Activated effector memory CD4-positive, alpha-beta T cell treated with anti-CD3 and anti-CD28 coated beads, Interleukin-2, amount 50 U/mL, for 16 hours (primary cell): ENCODE measurements at places on chromosomes 11 and 22.

- DNase-seq: no peak
Observed at GRCh38 chr22:26482161-26482560, 1.4 kb downstream of the HPS4 start.

DNA sequence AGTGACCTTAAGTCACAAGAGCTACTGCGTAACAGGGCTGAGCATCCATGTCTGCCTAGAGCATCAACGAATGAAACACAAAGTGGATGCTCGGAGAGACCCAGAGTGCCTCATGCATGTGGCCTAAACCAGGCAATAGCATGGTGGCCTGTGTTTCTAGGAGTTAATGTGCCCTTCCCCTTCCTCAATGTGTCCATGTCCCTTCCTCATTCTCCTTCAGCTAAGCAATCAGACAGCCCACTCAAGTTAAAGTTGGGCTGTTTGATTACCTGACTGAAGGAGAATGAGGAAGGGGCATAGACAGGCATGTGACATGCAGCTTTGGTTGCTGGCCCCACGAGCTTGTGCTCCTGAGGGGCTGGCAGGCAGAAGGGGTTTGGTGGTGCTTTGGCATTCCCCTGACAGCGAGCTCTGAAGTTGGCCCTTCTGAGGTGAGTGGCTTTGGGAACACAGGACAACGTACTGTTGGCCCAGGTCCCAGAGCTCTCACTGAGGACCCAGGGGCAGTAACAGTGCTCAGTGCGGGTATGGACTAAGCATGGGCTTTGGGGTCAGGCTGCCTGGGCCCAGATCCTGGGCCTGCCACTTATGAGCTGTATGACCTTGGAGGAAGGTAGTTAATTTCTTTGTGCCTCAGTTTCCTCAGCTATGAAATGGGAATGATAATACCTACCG is 46.7 kb downstream of the IRAG1 start:
- DNase-seq: no peak

- DNase-seq: no peak
Observed at GRCh38 chr22:28139961-28140360, 220.9 kb upstream of the PITPNB start.

- DNase-seq: no peak
Observed at GRCh38 chr11:132982772-132983640, 549.3 kb downstream of the OPCML start.

GRCh38 chr22:38272373-38273134 is at the start of gene TMEM184B:
Gene TMEM184B, minus strand, starts transcription at chr22:38273010. Its CDS starts 25,049 bp downstream, at chr22:38247961.
- peak; percentile 93 for DNase-seq

DNA sequence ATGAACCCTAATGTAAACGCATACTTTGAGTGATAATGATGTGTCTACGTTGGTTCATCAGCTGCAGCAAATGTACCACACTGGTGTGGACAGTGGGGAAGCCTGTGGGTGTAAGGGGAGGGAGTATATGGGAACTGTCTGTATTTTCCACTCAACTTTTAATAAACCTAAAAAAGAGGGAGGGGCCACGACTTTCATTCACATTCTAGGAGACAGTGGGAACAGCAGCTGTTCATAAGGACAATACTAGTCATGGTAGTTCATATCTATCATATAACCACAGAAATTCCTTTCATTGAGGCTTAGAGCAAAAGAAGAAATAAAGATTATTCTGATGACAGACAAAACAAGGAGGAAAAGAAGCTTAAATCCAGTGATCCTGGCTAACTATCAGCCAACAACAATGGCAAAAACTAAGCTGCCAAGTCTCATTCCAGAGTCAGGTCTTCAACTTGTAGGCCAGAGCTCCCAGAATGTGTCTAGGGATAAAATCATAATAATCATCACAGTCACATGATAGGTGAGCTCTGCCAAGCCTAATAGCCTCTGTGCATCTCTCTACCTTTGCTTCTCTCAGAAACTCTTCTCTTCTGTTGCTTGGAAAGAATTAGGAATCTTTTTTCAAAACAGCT is 59.4 kb upstream of the CHRM4 start:
- no peak for DNase-seq

DNA sequence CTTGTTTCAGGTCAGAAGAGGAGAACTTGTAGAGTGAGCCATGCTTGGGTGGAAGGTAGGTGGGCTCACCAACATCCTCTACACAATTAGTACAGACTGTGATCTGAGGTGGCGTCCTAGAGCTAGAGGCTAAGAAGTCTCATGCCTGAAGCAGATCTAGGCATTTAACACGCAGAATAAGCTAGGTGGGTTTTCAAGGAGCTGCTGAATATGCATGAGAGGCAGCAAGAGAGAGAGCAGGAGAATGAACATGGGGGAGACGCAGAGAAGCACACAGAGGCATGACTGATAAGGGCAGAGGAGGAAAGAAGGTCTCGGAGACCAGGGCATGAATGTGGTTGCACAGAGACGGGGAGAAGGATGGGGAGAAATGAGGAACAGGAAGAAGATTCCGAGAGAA is 36.8 kb upstream of the JAM3 start:
- DNase-seq: no peak

GRCh38 chr11:126282361-126282735 is 545 bp upstream of the TIRAP start:
- DNase-seq: peak; percentile 78

DNA sequence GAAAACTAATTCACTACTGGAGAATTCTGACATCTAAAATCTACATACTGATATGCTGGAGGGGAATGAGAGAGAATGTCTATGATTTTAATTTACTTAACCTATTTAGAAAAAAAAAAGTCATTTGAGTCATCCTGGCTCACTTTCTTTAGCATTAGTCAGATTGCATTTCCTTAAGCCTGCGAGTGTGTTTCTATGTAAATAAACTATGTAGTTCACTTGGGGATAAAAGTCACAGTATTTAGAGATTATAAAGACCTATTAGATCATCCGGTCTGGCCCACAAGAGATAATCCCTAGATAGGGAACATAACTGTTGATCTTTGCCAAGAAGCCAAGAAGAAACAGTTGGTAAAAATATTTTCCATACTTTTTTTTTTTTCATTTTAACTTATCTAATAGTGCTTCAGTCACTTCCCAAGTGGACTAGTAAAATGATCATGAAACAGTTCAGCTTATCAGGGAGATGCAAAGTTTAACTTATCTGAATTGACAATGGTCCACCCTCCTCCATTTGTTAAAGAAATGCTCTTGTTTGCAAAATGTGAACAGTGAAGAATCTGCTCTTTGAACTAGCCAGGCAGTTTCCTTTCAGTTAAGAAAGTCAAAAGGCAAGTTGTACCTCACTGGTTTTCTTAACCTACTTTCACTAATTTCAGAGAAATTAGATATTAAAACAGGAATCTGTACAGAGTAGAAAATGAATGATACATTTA is 21.2 kb upstream of the BLID start:
- no peak for DNase-seq

GRCh38 chr11:115722711-115723110 is 218.5 kb upstream of the CADM1 start:
- no peak for DNase-seq

GRCh38 chr11:117387992-117388755 is 60.5 kb downstream of the CEP164 start:
- DNase-seq: no peak

GRCh38 chr11:86151174-86152005 is 82.5 kb upstream of the PICALM start:
- DNase-seq: no peak

DNA sequence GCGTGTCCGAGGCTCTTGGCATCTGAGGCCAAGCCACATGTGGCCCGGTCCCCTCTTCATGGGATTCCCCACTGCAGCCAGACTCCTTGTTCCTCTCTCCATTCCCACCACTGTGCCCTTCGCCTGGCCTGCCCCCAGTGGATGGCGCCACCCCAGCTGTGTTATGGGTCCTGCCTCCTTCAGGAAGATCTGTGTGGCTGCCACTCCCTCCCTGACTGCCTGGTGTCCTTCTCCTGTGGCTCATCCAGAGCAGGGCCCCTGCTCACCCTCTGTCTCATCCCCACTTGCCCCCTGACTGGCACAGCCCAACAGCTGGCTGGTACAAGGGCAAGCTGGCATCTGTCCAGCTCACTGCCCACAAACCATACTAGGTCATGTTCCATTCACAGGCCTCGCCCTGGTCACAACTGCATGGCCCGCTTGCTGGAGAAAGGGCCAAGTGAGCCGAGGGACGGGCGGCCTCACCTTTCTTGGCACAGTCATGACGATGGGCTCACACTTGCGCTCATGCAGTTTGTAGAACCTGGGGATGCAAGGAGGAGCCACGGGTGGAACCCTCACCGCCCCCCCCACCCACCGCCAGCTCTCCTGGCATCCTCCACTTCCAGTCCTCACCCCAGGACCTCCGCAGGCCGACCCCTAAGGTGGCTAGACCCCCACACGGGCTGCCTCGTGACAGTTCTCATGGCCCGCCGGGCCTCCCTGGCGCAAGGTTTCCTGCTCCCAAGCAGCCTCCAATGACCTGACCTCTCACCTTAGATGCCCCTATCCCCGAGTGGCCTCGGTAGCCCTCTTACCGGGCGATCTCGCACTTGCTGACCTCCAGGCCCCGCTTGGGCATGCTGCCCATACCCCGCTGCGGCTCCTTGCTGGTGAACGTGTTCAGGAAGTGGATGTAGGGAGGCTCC is 2.1 kb upstream of the PTPRCAP start:
- DNase-seq: peak; percentile 77
